Activated T-helper 1 cell treated with anti-CD3 and anti-CD28 coated beads, Interleukin-2, amount 50 U/mL, for 16 hours (primary cell): ENCODE measurements at places on chromosomes 6 and 20.

- DNase-seq = no peak
Observed at GRCh38 chr6:131295081-131295480, 159.8 kb downstream of the AKAP7 start.

GRCh38 chr20:6185268-6185667 is 62.4 kb upstream of the FERMT1 start:
- DNase-seq = no peak

GRCh38 chr6:135301304-135301703 is 120.2 kb downstream of the MYB start:
- no peak for DNase-seq

DNA sequence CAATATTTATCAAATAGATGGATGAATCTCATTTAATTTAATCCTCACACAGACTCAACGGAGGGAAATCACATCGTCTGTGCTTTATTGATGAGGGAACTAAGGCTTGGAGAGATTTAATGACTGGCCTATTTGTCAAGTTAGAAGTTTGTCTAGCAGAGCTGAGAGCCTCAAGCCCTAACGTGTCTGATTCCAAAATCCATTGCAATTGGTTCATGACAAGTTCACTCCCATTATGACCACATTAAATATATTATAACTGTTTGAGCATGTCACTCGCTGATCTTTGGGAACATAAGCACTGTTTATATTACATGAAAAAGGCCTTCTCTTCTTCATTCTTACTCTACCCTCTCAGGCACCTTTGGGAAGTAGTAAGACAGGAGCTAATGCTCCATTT is 89.4 kb upstream of the SIRPA start:
- DNase-seq = no peak

GRCh38 chr20:50691573-50692551 is 520 bp upstream of the RIPOR3 start:
- DNase-seq = no peak

DNA sequence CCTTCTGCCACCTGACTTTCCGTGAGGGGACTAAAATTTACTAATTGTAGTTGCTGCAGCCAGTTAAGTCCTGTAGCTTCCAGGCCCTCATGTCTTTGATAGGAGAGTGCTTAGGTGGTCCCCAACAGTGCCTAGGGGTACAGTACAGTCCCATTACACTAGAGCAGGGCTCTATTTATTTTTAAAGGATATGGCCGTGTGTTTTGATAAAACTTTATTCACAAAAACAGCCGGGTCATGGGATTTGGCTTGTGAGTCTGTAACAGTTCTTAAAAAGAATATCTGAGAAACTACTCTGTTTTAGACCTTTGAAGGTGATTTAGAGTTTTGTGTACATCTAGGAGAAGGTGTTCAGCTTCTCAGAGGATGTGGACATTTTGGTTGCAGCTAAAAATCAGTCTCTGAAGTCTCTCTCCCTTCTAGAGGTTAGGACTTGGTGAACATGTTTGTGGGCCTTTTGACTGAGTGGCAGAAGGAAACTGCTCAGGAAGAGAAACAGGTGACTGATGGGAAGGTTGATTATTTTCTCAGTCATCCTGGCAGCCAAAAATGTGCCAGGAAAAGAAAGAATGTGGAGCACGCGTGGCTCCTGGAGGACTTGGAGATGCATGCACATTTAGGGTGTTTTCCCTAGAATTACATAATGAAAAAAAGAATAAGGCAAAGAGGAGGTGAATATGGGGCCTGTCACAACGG is 57.4 kb downstream of the VAPB start:
- no peak for DNase-seq

GRCh38 chr6:157656437-157656997 is 166.5 kb upstream of the SNX9 start:
- DNase-seq = no peak

DNA sequence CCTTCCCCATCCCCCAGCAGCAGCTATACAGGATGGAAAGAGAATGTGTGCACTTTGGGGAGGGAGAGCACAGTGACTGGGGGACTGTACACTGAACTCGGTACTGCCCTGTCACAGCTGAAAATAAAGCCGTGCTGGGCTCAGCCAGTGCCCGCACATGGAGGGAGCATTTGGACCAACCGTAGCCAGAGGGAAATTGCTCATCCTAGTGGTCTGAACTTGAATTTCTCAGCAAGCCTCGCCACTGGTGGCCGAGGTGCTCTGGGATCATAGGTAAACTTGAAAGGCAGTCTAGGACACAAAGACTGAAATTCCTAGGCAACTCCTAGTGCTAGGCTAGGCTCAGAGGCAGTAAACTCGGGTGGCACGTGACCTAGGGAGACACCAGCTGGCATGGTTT is 61.0 kb downstream of the DZANK1 start:
- DNase-seq = no peak

DNA sequence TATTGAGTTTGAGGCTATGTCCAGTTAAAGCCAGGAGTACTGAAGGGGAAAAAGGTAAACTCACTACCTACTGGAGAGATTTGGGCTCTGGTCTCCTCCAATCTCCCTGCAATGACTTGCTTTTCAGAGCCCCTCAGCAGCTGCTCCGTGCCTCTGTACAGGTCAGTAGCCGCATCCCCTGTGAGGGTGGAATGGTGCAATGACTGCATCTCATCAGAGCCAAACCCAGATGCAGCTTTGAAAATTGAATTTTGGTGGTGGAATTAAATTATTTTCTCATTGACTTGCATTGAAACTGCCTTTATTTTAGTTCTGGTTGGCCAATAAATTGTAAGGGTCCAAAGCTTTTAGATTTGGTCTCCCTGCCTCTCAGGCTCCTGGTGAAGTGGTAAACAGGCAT is 166.7 kb downstream of the DLL1 start:
- no peak for DNase-seq

DNA sequence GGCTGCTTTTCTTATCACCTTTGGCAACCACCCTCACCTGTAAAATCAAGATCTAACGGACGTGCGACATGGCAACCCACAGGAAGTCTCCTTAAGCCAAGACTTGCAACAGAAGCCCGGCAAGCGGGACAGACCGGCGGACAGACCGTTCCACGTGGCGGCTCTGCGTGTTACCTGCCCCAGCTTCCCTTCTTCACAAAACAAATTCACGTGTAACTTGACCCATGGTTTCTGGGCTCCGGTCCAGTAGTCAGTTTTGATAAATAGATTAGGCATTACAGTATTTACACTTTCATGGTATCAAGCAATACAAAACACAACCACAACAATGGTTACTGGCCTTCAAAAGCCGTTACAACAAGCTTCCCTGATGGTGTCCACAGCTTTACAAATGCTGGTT is 133.8 kb downstream of the PRND start:
- no peak for DNase-seq

GRCh38 chr6:97069363-97069762 is 144.8 kb downstream of the KLHL32 start:
- no peak for DNase-seq

GRCh38 chr6:60867548-60867947 is 1418.5 kb downstream of the KHDRBS2 start:
- DNase-seq = no peak
